ENCODE measurements at places on chromosomes 5 and 9. TPM values are rescaled to one million over a fixed set of nuclear protein-coding genes. Genes with fewer than 3 reads are reported as not detected.

The FAM221B gene
- not detected for total RNA-seq

The TRIM36 gene
- 4.4 TPM for total RNA-seq

GRCh38 chr5:166618526-166618925 is 1672.9 kb upstream of the WWC1 start:
- no peaks in the 10 kb centered on the region for H3K27me3 ChIP-seq
- no peaks in the 10 kb centered on the region for H3K36me3 ChIP-seq
- no peak for DNase-seq
- H3K4me3 ChIP-seq = no peak overlapping the region

The IQGAP2 gene
- 1.9 TPM for total RNA-seq

- no peak overlapping the region for H3K4me3 ChIP-seq
- no peak for DNase-seq
- H3K4me1 ChIP-seq = peaks cover 19% of the 10 kb centered on the region
These were observed 79.4 kb downstream of the ESM1 start for GRCh38 chr5:54905942-54906537.
